ENCODE measurements at places on chromosomes 5 and 9.

DNA sequence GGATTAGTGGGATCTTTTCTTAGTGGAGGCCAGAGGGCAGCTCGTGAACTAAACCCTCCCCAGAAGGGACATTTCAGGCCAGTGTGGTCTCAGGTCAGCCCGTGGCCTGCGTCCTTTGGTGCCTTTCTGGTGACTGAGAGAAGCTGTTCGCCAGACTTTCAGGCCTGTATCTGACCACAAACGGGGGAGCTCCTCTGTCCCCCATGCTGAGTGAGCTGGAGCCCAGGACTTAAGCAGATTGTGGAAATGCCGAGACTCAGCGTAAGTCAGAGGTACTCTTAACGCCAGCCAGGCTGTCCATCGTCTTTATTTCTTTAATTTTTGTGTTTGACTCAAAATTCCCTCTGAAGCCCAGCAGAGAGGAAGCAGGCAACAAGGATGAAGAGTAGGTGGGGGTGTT, 54.8 kb upstream of the NCS1 start:
- no peak for DNase-seq

DNA sequence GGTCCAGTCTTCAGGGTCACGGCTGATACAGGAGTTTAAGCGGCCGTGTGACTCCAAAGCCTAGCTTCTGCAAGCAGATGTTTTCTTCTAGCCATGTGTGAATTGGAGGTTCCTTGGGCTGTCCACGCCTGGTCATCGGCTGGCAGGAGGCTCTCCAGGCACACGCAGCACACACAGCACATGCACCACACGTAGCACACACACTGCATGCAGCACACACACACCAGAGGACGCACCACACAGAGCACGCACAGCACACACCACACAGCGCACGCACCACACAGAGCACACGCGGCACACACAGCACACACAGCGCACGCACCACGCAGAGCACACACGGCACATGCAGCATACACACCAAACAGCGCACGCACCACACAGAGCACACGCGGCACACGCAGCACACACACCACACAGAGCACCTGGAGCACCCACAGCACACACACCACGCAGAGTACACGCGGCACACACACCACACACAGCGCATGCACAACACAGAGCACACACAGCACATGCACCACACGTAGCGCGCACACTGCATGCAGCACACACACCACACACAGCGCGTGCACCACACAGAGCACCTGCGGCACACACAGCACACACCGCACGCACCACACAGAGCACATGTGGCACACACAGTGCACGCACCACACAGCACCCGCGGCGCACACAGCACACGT, 234.3 kb downstream of the FANCC start:
- no peak for DNase-seq

DNA sequence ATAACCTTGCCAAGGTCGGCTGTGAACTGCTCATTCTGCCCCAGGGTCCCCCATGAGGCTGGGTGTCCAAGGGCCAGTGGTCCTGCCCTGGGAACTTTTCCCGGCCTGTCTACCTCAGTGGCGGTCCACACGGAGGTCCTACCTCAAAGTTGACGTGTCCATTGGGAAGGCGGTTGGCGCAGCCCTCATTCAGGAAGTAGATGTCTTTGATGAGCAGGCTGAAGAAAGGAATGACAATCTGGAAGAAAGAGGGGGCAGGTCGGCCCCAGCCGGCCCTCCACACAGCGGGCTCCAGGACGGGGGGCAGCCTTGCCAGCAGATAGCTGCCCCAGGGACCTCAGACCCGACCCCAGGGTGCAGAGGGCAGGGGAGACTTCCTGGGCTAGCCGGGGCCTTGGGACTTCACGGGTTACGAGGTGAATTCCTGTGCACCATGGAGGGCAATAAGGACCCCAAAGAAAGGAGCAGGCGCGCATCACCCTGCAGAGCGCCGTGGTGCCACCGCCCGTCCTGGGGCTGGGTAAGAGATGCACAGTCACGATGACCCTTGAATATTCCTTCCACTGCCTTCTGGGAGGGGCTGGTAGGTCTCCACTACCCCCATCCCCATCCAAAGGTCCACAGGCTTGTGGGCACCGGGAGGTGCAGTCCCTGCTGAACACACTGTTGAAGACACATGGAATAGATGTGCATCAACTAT, 42.9 kb upstream of the RNF130 start:
- no peak for DNase-seq

DNA sequence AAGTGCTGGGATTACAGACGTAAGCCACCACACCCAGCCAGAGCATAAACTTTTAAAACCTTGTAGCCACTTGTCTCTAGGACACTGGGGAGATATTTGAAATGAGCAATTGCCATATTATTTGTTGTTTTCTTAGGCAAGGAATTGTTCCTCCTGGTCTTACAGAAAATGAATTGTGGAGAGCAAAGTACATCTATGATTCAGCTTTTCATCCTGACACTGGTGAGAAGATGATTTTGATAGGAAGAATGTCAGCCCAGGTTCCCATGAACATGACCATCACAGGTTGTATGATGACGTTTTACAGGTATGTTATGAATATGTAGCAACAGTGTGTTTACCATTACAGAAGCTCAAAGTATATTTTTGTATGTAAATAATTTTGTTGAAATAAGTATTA, 30.5 kb downstream of the SFXN1 start:
- no peak for DNase-seq

DNA sequence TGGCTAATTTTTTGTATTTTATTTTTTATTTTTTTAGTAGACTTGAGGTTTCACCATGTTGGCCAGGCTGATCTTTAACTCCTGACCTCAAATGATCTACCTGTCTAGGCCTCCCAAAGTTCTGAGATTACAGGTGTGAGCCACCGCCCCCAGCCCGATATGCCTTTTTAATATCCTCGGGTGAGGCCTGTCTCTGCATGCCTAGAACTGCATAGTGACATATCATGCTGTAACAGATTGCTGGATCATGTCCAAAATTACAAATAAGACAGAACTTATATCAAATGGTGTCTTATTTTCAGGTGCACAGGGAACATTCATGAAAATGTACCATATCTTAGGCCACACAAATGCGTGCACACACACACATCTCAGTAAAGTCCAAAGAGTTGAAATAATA, 39.1 kb upstream of the PJA2 start:
- no peak for DNase-seq

DNA sequence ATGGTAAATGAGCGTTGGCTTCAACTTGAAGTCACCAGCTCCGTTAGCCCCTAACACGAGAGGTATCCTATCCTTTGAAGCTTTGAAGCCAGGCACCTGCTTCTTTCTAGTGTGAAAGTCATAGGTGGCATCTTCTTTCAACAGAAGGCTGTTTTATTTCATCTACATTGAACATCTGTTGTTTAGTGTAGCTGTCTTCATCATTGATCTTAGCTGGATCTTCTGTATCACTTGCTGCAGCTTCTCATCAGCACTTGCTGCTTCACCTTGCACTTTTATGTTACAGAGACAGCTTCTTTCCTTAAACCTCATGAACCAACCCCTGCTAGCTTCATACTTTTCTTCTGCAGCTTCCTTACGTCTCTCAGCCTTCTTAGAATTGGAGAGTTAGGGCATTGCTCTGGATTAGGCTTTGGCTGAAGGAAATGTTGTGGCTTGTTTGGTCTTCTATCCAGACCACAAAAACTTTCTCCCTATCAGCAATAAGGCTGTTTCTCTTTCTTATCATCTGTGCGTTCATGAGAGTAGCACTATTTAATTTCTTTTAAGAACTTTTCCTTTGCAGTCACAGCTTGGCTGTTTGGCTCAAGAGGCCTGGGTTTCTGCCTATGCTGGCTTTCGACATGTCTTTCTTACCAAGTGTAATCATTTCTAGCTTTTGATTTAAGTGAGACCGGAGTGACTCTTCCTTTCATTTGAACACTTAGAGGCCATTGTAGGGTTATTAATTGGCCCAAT, 47.2 kb downstream of the PCSK5 start:
- no peak for DNase-seq

DNA sequence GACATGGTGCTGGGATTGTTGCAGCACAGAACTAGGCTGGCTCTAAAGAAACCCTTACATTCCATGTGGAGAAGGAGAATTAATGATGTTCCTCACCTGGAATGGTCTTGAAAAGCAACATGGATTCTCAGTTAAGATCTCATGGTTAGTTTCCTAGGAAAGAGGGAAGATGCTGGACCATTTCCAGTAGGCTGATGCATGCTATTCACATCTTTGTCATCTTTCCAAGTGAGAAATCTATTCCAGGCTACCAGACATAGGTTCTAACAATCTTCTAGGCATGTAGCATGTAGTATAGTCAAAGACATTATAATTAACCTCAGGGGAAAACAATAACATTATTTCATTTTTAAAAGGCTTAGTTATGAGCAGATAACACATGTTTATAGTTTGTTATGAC, 44.3 kb downstream of the TMEM252 start:
- no peak for DNase-seq

GRCh38 chr5:91166059-91166807, 216.9 kb downstream of the ARRDC3 start:
- no peak for DNase-seq

All from germinal center (tissue), 1 donor.